M059J (cell line): ENCODE measurements at places on chromosomes 4 and X. TPM values are rescaled to one million over a fixed set of nuclear protein-coding genes. Genes with fewer than 3 reads are reported as not detected.

The TIGD4 gene
- 0.30 TPM in 1 of 2 replicates, not detected in the other for total RNA-seq

The ITM2A gene
- total RNA-seq: not detected in 2 replicates

The GUCY1B1 gene
- total RNA-seq: 1.2 and 3.2 TPM in 2 replicates

The NAA10 gene
- 285 and 384 TPM in 2 replicates for total RNA-seq

The FSTL5 gene
- total RNA-seq: 0.12 TPM in 1 of 2 replicates, not detected in the other

The GPR143 gene
- 0.20 TPM in 1 of 2 replicates, not detected in the other for total RNA-seq

The KLHL2 gene
- 19.3 and 26.5 TPM in 2 replicates for total RNA-seq

The GPR119 gene
- total RNA-seq: not detected in 2 replicates
